HuH-7.5 (cell line): ENCODE measurements at places on chromosomes 6 and 20.
A peak's percentile ranks its signal among the peaks of the same experiment; 100 is the strongest.

GRCh38 chr6:39665861-39666260, 59.3 kb downstream of the KIF6 start:
- no peak for DNase-seq

DNA sequence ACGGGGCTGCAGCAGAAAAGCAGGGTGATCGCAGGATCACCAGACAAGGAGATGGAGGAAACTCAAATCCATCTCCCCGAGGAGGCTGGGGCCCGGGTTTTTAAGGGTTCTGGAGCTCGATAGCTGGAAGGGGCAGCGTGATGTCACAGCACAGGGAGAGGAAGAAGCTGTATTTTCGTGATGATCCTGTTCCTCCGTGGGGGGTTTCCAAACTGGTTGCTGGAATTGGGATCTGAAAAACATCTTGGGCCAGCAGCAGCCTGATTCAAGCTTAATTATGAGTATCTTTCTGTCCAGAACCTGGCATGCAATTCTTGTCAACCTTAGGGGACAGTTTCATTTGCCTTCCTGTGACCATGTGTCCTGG, 4.1 kb downstream of the CST7 start:
- no peak for DNase-seq

- DNase-seq, result no peak
Measured at GRCh38 chr6:115310156-115310555, 750.5 kb downstream of the FRK start.

DNA sequence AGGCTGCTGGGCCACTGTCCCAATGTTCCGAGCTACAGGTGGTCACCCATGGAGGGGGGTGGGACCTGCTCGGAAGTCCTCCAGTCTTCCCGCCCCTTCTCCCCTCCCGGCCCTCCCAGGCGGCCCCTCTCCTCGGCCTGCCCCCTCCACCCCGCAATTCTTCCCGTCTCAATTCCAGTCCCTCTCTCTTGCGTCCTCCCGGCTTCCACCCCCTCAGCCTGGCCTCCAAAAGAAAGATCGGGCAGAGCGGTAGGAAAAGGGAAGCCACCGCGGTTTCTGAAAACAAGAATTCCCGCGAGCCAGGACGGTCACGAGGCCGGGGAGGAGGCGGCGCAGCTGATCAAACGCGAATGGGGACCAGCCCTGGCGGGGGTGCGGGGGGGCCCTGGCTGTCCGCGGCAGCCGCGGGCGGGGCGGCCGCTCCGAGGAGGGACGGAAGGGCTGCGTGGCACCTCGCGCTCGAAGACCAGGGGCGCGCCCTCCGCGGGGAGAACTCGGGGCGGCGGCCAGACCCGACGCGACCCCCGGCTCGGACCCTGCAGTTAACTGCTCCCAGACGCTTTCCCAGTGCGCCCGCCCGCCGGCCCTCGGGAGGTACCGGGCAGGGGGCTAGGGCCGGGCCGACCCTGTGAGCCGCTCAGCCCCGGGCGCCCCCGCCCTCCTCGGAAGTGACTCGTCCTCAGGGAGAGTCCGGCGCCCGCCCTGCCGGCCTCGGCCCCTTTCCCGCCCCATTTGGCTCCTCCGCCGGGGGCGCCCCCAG, 1.0 kb downstream of the PXDC1 start:
- DNase-seq, result peak; percentile 40

GRCh38 chr6:90118581-90118980, 178.1 kb downstream of the BACH2 start:
- DNase-seq, result no peak

DNA sequence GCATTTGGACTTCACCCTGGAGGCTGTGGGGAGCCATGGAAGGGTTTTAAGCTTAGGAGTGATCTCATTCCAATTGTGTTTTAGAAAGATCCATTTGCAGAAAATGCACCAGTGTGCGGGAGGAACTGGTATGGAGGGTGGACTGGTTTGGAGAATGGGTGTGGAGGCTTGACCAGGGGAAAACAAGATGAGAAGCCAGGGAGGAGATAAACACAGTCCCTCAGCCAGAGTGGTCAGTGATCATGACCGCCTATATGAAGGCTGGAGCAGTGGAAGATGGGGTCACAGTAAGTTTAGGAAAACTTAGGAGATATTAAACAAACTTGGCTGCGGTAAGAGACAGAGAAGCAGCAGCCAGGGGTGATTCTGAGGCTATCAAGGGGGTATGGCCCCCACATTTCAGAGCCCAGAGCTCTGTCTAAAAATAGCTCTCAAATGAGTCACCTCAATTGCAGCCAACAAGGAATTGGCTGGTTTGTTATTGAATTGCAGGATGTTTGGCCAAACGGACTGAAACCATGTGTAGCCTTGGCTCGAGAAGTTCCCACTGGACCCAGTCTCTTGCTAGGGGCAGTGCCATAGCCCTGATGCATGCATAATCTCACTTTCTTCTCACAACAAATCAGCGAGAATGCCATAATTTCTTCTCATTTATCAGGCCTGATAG, 159.9 kb upstream of the TOP1 start:
- no peak for DNase-seq

GRCh38 chr6:77930952-77931351, 278.1 kb downstream of the MEI4 start:
- no peak for DNase-seq

DNA sequence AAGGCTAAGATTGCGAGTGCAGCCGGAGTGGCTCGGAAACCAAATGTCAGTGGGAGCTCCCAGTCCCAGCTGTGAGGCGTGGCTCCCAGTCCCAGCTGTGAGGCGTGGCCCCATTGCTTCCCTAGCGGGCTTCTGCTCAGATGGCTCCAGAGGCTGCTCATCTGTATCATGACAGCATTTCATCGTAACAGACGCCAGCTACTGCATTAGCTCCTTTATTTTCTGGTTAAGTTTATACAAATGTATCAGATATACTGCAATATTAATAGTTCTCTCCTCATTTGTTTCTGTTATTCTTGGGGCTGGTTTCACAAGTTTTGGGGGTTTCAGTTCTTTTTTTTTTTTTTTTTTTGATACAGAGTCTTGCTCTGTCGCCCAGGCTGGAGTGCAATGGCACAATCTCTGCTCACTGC, 34.7 kb upstream of the TBXT start:
- no peak for DNase-seq

DNA sequence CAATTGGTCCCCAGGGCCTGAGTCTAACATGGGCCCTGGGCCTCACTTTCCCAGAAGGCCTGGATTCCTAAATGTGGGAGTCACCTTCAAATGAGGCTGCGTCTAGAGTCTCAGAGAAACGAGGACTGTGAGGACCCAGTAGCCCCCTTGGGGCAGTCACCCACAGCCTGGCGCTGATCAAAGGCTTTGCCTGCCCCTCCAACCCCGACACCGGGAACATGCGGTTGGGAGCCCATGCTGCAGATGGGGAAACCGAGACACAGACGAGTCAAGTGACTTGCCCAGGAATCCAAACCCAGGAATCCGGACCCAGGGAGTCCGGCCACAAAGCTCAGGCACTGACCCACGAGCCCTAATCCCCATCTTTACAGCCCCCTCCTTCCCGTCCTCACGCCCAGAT, 209.7 kb downstream of the PREX1 start:
- DNase-seq, result no peak

DNA sequence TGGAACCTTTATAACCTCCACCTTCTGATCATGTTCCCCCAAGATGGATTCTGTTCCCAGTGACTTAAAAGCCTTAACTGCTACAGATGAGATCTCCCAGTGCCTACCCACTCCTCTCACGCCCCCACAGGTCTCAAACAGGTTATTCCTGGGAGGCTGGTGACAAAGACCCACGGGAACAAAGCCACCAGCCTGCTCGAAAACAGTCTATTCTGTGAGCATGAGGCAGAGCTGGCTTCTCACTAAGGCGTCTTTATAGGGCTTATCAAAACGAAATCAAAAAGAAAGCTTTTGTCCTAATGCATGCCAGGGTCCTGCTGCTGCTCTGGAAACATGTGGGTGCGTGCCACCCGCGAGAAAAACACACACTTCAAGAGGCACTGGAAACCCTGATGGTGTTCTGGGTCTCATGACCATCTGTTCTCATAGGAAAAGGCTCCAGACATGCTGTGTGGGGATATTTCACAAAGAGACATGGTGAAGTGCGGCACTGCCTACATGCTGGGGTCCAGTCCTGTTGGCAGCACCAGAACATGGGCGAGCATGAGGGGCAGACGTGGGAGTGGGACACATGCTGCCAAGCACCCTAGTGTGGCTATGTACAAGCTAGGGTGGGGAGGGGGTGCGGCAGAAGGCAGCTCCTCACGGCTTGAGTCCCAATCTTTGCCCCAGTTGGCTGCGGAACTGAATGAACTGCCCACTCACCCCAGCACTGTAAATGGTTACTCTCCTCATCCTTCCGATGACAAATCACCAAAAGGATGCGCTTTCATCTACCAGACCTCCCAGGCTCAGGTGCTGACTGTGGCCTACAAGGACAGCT, 2.1 kb downstream of the FKBP1A start:
- DNase-seq, result no peak

- DNase-seq, result no peak
Measured at GRCh38 chr6:139361211-139361610, 13.2 kb downstream of the CITED2 start.

DNA sequence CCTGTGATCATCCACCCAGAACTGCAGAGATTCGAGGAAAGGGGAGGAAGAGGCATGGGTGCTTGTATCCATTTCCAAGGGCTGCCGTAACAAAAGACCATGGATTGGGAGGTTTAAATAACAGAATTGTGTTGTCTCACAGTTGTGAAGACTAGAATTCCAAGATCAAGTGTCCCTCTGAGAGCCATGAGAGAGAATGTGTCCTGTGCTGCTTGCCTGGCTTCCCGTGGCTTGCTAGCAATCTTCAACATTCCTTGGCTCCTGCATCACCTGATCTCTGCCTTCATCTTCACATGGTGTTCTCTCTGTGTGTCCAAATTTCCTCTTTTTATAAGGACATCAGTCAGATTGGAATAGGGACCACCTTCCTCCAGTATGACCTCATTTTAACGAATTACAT, 69.8 kb downstream of the CDC40 start:
- DNase-seq, result no peak

GRCh38 chr6:41700463-41701347, 34.7 kb downstream of the TFEB start:
- DNase-seq, result no peak

- DNase-seq, result no peak
Measured at GRCh38 chr20:48329031-48329615, 498.7 kb downstream of the PREX1 start.

- DNase-seq, result no peak
Measured at GRCh38 chr6:116156405-116157326, 30.7 kb upstream of the COL10A1 start.

DNA sequence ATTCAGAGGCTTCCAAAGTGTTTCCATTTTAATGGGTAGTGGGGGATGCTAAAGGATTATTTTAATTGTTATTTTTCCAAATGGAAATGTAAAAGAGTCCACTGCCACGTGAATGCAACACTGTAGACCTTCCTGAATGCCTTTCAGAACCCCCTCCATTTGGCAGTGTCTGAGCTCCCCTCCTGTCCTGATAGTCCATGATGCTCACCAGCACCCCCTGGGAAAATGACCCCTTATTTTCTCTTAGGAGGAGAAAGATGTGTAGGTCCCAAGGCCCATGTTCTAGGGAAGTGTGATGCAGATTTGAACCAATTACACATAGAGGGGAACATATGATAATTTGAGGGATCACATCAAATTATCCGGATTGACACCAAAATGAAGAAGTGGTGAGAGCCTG, 46.8 kb upstream of the SH3BGRL2 start:
- DNase-seq, result no peak

DNA sequence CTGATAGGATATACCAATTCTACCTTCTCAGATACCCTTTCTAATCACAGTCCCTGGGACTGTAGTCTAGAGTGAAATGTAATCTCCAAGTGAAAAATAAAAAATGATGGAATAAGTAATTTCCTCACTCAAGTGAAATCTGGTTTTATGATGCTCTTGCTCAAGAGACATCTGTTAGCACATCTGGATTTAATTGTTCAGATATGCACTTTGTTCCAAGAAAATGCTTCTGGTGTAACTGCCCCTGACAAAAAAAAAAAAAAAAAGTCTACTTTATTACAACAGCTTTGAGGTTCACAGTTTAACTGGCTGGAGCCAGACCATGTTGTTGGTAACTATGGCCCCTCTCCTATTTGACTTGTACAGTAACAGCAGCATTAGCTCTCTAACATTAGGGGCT, 251.8 kb downstream of the BTBD9 start:
- DNase-seq, result no peak

- DNase-seq, result no peak
Measured at GRCh38 chr6:37985355-37985754, 165.8 kb downstream of the ZFAND3 start.

DNA sequence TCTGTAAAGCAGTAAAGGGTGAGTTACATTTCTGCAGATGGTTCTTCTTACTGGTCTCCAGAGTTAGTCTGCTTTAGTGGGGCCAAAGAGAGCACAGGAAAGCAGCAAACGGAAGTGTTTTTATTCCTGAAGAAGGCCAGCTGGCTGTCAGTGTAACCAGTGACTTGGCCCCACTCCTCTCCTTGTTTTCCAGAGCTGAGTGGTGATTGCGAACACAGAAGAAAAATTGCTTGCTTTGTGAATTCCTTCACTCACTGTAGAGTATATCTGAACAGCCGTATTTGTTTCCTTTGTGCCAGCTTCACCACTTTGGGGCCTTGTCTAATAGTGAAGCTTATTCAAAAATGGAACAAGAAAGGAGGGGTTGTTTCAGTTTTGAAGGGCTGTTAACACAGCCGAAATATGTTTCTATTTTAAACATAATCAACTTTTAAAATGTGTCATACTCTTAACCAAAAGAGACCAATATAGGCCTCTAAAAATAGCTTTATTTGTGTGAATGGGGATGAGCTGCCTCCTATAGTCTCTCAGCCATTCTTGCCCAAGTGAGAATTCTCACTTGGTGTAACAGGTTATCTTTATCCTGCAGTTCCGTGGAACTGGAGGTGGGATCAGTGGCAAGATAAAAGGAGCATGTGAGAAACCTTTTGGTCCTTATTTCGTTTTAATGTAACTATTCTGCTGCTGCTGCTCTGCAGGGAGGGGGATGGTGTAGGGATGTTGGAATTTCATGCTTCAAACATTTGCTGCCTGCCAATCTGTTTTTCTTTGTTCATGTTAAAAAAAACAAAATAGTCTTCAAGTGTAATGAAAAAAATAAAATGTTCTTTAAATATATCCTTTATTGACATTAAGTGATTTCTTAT, 37.8 kb downstream of the ZC2HC1B start:
- no peak for DNase-seq

DNA sequence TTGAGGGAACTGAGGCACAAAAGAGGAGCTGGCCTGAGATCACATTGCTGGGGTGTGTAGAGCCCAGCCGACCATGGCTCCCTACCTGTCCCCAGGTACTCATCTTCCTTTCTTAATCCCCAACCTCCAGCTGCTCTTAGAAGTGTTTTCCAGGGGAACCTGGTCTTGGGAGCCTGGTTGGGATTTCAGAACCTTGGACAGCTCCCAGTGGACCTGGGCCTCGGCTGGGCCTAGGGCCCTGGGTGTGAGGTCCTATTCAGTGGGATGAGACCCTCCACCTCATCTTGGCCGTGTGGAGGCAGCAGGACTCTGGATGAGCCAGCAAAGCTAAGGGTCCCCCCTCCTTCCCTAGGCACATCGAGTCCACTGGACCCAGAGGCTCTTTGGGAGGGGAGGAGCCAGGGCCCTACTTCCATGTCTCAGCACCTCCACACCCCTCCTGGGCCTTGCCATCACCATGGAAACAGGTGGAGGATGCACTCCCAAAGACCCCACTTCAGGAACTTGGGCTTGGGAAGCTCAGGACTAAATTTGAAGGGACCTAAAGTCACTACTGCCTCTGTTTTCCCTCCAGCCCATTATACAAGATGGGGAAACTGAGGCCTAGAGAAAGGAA, 38.5 kb downstream of the DLGAP4 start:
- DNase-seq, result peak; percentile 78

- no peak for DNase-seq
Measured at GRCh38 chr6:111639266-111639665, 33.6 kb upstream of the TRAF3IP2 start.
